ENCODE measurements at places on chromosomes 2 and 18. TPM values are rescaled to one million over a fixed set of nuclear protein-coding genes. Genes with fewer than 3 reads are reported as not detected.
A peak's percentile ranks its signal among the peaks of the same experiment; 100 is the strongest.

GRCh38 chr2:56583796-56584315, 400.1 kb downstream of the CCDC85A start:
- DNase-seq = no peak

The COA5 gene
- 27.1 TPM for total RNA-seq

GRCh38 chr2:206075113-206075512, 10.9 kb downstream of the INO80D start:
- no peak for DNase-seq

DNA sequence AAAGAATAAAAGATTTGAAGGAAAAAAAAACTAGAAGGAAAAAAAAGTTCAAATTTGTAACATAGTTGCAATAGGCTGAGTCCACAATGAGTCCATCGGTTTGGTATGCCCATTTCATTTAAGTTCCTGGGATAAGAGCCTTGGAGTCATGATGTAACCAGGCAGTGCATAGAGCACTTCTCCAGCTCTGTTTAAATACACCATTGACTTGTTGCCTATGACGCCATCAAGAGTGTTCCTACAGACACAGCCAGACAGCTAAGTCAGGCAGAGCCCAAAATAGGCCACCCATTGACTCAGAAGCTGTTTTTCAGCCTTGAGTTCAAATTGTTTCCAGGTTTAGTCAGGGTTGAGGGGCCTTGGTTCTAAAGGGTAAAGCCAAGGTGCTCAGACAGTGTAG, 44.9 kb downstream of the SOCS6 start:
- no peak for DNase-seq

The MROH2A gene
- total RNA-seq = not detected

GRCh38 chr18:23970161-23971096, 44.1 kb upstream of the TTC39C start:
- DNase-seq = peak; percentile 65

- no peak for DNase-seq
These were observed 18.4 kb downstream of the PREPL start for GRCh38 chr2:44342854-44343253.

DNA sequence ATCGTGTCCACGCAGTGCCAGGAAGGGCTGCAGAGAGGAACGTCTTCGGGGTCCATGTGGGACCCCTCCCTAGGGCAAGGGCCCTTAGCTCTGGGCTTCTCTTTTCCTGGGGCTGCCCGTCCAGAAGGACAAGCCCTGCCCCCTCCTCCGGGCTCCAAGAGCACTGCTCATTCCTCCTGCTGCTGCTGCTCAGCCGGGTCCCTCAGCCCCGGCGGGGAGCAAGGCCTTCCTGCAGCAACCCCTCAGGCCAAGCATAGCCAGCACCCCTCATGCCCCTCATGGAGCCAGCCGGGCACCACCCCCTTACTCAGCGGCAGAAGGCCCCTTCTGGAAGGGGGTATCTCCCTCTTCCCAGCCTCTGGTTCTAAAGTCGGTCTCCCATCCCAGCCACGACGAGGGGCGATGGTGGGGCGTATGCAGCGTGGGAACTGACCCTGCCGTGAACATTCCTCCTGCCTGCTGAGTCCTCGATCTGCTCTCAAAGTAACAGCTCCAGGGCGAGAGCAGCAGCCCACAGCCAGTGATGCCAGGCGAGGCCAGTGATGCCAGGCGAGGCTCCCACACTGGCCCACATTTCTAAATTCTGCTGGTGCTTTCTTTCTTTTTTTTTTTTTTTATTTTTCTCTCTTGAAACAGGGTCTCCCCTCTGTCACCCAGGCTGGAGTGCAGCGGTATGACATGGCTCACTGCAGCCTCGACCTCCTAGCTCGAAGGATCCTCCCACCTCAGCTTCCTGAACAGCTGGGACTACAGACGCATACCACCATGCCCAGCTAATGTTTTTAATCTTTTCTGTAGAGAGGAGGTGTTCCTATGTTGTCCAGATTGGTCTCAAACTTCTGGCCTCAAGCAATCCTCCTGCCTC, 99.7 kb downstream of the HDAC4 start:
- no peak for DNase-seq

The CCDC141 gene
- total RNA-seq = 4.8 TPM

- no peak for DNase-seq
These were observed 182.3 kb downstream of the FTCDNL1 start for GRCh38 chr2:199668645-199669044.

The ACADL gene
- total RNA-seq = not detected

- DNase-seq = no peak
These were observed 260.2 kb upstream of the COL3A1 start for GRCh38 chr2:188713961-188714360.

DNA sequence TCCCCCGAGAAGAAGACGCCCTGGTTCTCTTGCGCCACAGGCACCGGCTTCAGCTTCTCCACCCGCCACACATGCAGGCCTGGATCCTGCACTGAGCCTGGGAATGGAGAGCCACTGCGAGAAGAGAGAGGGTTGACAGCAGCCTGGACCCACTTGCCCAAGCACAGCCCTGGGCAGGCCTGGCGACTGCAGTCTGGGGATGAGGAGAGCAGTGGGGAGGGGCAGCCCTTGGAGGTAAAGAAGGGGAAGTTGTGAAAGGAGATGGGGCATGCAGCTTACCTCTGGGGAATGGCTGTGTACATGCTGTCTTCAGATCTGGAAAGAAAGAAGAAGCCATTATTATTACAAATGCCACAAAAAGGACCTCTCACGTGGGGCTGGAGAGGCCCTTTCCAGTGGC, 8.3 kb downstream of the CAPG start:
- no peak for DNase-seq

The THAP4 gene
- 55.0 TPM for total RNA-seq

The NEURL3 gene
- 0.16 TPM for total RNA-seq

GRCh38 chr2:85154048-85154753, 21.0 kb downstream of the TCF7L1 start:
- DNase-seq = no peak

GRCh38 chr18:59454909-59455727, 96.1 kb upstream of the LMAN1 start:
- no peak for DNase-seq

The GPN1 gene
- 49.9 TPM for total RNA-seq

- no peak for DNase-seq
These were observed 241.6 kb downstream of the PDE11A start for GRCh38 chr2:177830881-177831386.

- DNase-seq = no peak
These were observed 151.6 kb downstream of the CSRNP3 start for GRCh38 chr2:165621086-165621560.

GRCh38 chr2:44188696-44189095, 20.0 kb downstream of the PPM1B start:
- no peak for DNase-seq

The NAT8 gene
- total RNA-seq = not detected

GRCh38 chr2:3522961-3523421, 3.7 kb upstream of the ADI1 start:
- no peak for DNase-seq

DNA sequence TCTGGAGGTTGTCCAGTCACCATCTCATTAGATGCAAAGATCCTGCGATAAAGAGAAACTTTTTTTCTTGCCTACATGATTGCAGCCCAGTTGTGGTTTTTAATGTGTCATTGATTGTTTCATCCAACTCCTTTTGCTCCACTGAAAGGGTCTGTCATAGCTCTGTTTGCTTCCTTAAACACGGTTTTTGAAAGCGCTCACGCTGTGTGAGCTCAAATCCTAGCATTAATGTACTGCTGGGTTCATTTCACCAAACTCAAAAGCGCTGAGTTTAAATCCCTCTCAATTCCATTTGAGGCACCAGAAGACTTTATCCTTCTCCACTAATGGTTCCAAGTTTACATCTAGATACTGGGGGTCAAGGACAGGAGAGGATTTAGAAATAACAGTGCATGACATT, 53.6 kb downstream of the CDK15 start:
- no peak for DNase-seq

The FKBP7 gene
- 4.7 TPM for total RNA-seq

The POTEI gene
- not detected for total RNA-seq

The RBFA gene
- total RNA-seq = 53.0 TPM

DNA sequence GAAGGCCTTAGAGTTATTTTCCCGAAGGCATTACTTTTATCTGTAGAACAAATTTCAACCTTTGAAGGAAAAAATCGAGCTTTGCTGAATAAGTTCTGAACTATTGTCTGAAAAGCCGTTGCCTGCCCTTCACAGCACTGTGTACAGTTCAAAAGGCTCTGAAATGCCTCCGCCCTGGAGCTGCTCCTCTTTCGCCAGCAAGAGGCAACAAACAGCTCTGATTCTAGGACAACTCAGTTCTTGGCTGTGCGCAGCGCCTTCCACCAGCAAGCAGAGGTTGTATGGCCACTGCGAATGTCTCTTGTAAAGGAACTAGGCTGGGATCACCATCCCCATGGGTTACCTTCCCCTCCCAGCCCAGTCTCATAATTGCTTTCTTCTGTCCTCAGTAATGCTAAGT, 308.5 kb downstream of the GBX2 start:
- no peak for DNase-seq

DNA sequence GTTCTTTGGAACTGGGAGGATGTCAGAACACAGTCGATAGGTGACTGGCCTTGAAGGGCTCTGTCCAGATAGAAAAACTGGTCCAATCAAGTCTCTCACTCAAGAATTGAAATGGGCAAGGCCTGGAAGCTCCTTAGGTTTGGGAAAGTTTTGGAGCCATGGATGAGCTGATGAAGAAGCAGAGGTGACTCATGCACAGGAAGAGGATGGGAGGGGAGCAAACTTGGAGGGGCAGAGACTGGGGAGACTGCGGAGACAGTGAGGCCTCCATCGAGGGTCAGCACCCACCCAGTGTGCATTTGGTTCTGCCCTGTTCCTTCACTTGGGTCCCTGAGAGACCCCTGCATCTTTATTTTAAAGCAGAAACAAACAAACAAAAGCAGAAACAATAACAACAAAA, 41.1 kb downstream of the SOWAHC start:
- DNase-seq = no peak

DNA sequence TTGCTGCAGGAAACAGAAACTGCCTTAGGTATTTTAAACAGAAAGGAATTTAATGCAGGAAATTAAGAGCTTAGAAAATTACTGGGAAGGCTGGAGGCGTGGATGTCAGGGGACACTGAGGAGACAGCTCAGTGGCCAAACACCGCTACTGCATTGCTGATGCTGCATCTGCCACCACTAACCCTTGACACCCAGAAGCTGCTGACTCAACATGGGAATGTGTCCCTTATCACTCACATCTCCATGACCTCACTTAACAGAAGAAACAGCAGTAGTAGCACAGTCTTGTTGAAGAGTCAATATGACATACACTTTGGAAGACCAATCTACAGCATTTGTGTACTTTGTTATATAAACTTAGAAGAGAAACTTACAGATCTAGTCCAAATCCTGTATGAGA, 906.1 kb downstream of the SLC4A3 start:
- DNase-seq = no peak

The SERPINB10 gene
- not detected for total RNA-seq

The LIMS3 gene
- 0.72 TPM for total RNA-seq

DNA sequence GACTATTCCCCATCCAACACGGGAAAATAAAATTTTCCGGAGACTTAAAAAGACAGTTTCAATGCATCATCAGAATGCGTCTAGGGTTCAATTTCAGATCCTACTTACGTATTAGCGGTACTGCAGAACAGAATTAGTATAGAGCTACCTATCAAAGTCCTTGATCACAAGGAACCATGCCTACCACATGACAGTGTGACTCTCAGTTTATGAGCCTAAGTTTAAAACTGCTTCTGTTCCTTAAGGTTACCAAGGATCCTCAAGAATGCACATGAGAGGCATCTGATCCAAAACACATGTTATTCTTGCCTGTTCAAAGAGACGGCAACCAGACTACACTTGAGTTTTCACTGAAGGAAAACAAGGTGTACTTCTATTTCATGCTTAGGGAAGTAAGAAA, 369.7 kb downstream of the EPHA4 start:
- no peak for DNase-seq

GRCh38 chr2:142803158-142803557, 74.3 kb upstream of the KYNU start:
- DNase-seq = no peak

DNA sequence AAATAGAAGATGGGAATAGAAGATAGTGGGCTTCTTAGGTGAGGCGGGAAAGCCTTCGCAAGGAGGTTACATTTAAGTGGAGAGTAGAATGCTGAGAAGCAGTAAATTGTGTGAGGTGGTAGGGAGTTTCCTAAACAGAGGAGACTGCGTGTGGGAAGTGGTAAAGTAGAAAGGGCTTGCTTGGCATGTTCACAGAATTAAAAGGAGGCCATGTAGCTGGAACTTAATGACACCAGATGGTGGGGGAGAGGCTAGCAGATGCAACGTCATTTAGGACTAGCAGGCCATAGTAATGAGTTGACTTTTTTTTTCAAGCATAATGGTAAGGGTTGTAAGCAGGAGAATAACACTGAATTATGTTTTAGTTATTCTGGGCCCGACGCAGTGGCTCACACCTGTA, 13.0 kb upstream of the RTN4 start:
- no peak for DNase-seq

The CXCR4 gene
- total RNA-seq = 56.4 TPM

- DNase-seq = no peak
These were observed 9.9 kb upstream of the IL1A start for GRCh38 chr2:112794131-112794733.

The MBD1 gene
- total RNA-seq = 69.9 TPM

DNA sequence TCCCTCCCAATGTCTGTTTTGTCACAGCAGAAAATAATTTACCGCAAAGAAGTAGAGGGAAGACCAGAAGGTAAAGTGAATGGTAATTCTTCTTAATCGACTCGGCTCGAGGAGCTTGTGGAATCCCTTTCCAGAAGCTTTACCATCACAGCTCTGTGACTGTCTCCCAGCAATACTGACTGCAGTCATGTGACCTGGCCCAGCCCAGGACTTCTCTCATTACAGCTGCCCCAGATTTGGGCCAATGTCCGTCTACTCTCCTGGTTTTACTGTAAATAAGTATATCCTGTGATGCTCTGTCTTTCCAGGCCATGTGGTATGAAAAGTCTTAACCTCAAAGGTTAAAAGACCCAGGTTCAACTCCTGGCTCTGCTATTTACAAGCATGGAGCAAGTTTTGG, 18.9 kb upstream of the ELOA2 start:
- DNase-seq = no peak

The EN1 gene
- not detected for total RNA-seq

The NMUR1 gene
- not detected for total RNA-seq

DNA sequence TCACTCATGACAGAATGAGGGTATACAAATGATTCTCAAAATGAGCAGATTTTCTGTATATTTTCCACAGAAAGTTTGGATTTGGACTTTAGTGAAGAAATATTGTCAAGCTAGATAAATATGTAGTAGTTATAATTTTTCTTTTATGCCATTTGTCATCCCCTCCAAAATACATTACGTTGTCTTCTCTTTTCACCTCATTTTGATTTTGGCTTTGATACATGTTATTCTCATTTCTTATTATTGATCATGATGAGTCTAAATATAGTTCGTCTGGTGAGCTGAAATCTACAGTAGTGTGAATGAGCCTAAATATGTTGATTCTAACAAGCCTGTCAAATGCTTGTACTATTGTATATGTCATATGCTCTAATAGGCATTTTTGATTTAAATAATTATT, 12.3 kb downstream of the DDX1 start:
- no peak for DNase-seq

DNA sequence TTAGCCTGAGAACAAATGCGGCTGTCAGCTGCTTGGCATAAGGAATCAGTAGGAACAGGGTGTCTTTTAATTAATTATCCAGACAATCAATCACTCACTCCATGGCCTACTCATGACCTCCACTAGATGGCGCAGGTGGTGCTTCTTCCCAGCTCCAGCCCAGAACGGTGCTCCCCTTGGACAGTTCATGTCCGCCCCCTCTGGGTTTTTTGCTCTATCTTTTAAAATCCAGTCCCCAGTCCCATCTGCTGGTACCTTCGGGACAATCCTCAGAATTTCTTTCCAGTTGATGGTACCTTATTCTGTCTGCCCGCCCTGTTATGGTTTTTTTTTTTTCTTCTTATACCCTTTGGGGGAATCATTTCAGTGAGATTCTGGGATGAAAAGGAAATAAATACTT, 99.8 kb downstream of the CACNB4 start:
- peak; percentile 24 for DNase-seq

The KIF1A gene
- 7.7 TPM for total RNA-seq
